ENCODE measurements at places on chromosomes 16 and 17. TPM values are rescaled to one million over a fixed set of nuclear protein-coding genes. Genes with fewer than 3 reads are reported as not detected.

KRTAP16-1 gene
- not detected for polyA plus RNA-seq

DNA sequence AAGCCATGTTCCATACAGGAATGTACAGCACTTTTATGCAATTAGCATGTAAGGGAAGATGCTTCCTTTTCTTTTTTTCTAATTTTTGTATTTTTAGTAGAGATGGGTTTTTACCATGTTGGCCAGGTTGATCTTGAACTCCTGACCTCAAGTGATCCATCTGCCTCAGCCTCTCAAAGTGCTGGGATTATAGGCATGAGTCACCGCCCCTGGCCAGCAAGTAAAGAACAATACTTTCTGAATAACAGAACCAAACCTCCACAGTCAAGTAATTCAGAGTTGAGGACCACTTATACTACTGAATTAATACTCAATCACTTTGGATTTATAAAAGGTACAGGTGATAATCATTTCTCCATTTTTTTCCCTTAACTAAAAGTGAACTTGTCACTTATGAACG, 13.0 kb downstream of the C16orf87 start:
- DNase-seq, result no peak

GRCh38 chr17:6435968-6436367, 1.0 kb upstream of the AIPL1 start:
- peak; percentile 38 for DNase-seq

DNA sequence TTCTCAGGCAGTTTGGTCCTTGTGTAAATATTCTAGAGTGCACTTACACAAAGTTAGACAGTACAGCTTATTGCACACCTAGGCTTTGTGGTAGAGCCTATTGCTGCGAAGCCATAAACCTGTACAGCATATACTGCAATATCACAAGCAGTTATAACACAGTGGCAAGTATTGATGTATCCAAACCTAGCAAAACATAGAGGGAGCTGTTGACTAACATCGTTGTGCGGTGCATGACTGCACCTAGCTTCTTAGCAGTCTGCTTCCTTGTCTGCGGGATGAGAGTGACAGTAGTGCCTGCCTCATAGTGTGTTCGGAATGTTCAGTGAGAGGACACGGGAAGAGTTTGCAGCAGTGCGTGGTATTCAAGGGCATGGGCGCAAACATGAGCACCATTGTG, 78.9 kb downstream of the MPRIP start:
- DNase-seq, result no peak

SETD6 gene
- 33.3 TPM for polyA plus RNA-seq

DNA sequence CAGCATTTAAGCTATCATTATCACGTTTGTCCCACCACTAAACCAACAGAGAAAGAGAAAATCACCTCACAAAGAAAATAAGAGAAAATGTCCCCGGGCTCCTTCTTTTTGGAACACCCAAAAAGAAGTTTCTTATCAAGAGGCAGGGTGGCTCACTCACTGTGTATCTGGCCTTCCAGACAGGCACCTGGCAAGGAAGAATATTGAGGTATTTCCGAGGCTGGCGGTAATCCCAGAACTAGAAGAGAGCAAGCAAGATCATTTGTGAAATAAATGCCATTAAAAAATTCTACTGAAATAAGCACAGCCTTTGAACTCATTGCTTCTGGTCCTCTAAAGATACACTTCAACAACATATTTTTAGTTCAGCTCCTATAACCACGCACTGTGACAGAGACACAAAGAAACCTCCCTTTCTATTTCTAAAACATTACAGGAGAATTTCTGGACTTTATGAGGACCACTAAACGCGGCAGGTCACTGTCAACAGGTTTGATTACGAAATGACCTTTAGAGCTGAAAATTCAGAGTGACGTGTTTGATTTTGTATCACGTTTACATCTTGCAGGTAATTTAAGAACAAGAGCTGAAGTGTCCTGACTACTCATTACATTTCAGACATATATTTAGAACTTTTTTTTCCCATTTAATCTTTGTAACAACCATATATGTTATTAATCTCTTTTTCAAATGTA, 61.0 kb downstream of the WDR59 start:
- DNase-seq, result no peak

DNA sequence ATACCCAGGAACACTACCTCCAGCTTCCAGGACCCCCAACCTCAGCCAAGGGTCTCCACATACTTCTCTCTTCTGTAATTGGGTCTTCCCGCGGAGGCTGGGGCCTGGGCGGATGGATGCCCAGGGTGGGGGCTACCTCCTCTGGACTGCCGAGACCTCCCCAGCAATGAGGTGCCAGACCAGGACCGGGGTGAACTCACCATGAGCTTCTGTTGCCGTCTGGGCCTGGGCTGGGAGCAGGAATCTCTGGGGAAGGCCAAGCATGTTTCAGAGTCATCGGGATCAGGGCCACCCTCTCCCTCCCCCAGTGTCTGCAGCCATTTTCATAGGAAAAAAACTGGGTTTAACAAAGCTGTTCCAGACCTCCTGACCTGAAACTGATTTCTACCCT, 10.3 kb upstream of the BAHCC1 start:
- no peak for DNase-seq

DNAH2 gene
- polyA plus RNA-seq, result 2.1 TPM

DNA sequence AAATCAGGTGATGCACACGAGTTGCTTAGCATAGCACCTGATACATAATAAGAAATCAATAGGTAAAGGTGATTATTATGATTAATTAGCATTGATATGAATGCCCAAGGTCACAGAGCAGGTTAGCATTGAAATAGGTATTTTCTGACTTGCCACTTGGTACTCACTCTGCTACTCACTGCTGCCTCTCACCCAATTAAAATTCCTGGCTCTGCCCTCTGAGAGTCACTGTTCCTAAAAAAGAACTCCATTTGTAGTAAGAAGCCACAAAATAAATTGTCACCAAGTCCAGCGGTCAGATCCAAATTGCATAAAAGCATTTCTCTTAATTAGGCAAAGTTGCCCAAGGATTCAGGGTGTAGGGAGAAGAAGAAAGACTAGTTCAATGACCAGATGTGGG, 8.9 kb upstream of the GRIN2A start:
- DNase-seq, result no peak

AURKB gene
- 26.5 TPM for polyA plus RNA-seq

DNA sequence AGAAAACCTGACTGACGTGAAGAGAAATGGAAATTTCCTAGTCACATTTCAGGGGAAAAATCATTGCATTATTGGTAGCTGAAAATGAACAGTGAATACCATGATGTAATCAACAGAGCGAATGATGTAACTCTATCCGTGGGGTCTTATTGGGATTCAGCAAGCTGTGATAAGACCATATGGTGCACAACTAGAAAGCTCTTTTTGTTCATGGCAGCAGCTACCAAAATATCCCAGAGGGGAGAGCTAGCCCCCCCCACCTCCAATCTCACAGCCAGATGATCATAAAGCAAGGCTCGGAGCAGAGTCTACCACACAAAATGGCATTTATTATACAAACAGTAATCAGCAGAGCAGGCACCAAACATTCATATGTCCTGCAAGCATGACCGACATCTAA, 22.2 kb upstream of the DNAH17 start:
- DNase-seq, result peak; percentile 18

CHST4 gene
- polyA plus RNA-seq, result not detected

DNA sequence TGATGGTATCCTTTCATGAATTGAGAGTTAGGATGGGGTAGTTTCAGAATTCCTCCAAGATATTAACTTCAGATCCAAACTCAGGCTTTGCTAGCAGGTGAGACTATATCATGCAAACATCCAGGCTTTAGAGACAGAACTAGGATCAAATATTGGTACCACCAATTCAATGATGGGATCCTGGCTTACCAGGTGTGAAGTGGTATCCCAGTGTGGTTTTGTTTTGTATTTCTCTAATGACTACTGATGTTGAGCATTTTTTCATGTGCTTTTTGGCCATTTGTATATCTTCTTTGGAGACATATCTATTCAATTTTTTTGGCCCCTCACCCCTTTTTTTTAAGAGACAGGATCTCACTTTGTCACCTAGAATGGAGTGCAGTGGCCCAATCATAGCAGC, 57.0 kb downstream of the TOM1L2 start:
- DNase-seq, result no peak

GRCh38 chr17:77830816-77831473, 127.6 kb upstream of the TNRC6C start:
- DNase-seq, result no peak

AOC2 gene
- polyA plus RNA-seq, result 2.0 TPM

DNA sequence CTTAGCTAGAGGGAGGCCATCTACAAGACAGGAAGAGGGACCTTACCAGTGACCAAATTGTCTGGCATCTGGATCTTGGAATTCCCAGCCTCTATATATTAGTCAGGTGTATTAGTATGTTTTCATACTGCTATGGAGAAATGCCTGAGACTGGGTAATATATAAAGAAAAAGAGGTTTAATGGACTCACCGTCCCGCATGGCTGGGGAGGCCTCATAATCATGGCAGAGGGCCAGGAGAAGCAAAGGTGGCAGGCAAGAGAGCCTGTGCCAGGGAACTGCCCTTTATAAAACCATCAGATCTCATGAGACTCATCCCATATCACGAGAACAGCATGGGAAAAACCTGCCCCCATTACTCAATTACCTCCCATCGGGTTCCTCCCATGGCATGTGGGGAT, 500.2 kb downstream of the SHISA9 start:
- no peak for DNase-seq

DNA sequence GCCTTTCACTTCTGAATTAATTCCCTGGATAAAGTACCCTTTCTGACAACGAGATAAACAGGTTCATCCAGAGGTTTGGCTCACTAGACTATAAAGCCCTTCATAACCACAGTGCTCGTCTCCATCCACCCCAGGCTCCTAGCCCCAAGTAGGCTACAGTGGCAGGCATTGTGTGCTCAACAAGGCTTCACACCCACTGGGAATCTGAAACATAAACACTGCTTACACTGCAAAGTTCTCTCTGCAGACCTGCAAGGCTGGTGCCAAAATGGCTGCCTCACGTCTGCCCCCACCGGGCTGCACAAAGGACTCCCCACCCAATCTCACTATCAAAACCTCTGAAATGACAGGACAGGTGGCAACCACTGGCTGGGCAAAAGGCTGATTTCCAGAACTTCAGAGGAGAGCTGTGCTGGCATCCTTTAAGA, 5.1 kb upstream of the HLF start:
- DNase-seq, result no peak

ITGB4 gene
- 6.5 TPM for polyA plus RNA-seq

DNA sequence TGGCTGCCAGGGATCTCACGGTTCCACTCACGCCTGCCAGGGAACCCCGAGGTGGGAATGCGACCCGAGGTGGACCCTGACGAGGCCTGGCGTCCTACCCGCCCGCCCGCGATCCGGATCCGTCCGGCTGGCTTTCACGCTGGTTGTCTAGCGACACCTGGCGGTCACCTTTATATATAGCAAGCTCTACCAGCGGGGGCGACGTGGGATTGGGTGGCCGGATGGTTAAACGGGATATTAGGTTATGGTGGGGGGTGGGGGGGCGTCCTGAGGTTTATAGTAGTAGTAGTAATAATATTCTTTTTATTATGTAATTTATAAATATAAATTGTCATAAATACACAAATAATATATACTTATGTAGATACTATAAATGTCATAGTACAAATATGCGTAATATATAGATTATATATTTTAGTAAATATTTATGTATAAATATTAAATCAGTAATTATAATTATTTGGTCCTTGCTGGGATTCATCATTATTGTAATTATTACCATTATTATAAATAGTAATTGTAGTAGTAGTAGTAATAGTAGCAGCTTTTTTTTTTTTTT, 136.9 kb downstream of the KCNJ12 start:
- peak; percentile 66 for DNase-seq

DNA sequence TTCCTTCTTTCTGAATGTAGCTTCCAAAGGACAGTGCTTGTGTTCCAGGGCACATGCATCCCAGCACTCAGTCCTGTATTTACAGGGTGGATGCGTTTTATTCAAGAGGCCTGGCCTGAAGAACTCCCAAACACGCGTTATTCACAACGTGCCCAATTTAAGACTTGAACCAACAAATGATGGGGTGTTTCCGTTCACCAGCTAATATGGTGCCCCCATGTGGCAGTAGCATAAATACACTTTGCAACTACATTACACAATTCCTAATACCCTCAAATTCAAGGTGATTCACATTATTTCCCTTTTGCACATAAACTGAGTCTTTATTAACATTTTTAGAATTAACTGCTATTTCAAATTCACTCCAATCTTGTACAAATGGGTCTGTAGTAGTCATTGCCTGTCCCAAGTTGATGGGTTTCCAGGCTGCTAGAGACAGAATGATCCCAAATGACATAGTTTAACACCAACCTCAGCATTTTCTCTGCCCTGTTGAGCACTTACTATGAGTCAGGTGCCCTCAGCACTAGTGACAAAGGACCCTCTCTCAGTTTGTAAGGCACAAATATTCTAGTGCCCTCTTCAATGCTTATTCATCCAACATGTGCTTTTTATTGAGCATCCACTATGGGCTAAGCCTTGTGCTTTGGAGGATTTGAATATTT, 26.9 kb downstream of the HSD17B2 start:
- DNase-seq, result no peak

- DNase-seq, result no peak
Measured at GRCh38 chr16:61887903-61888302, 148.3 kb downstream of the CDH8 start.

- DNase-seq, result no peak
Measured at GRCh38 chr16:66189951-66190350, 176.5 kb upstream of the CDH5 start.

CHMP1A gene
- 97.3 TPM for polyA plus RNA-seq

DNA sequence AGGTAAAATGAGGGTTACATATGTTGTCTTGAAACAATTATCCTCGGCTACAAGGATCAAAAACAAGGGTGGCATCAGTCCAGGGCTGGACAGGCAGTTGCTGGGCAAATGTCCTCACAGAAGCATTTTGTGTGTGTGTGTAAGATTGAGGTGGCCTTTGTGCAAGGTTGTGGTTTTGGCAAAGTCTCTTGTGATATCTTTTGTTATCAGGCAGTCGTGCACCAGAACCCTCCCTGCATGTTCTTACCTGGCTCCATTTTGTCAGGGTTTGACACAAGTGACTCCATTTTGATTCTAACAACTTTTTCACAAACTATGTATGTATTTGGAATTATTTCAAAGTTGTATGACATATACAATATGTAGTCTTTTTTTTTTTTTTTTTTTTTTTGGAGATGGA, 20.0 kb downstream of the CHAD start:
- DNase-seq, result no peak

LDHD gene
- polyA plus RNA-seq, result 3.1 TPM
